ENCODE measurements at places on chromosomes 11 and 22.

DNA sequence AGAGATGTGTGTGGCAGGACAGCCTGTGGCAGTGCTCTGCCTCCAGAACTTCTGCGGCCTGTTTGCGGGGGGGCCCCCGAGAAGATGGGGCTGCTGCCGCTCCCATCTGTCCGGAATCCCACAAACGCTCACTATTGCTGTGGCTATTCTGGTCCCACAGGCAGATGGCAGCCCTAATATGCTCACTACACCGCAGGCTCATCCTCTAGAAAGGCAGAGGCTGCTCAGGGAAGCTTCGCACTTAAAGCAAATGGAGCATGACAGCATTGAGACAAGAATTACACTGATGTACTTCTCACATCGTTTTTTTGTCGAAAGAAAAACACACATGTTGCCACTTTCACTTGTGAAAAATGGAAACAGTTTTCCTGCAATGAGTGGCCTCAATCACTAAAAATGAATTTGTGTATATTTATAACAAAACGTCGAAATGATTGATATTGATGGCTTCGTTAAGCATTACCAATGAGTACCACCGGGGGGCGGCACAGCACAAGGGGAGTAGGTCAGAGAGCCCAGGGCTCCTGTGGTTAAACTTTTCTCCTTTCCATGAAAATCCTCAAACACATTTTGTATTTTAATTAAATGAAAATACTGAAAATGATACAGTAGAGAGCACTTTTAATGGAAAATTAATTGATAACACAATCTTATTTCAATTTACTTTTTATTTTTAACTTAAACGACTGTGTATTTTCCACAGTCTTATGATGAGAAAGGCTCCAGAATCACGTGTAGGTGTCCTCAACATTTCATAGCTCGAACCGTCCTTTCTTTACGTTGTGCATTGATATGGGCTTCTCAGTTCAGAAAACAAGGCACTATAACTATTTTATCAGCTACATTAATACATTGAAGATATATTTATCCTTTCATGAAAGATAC lies 69.1 kb downstream of the CTTN start:
- DNase-seq = peak; percentile 57

DNA sequence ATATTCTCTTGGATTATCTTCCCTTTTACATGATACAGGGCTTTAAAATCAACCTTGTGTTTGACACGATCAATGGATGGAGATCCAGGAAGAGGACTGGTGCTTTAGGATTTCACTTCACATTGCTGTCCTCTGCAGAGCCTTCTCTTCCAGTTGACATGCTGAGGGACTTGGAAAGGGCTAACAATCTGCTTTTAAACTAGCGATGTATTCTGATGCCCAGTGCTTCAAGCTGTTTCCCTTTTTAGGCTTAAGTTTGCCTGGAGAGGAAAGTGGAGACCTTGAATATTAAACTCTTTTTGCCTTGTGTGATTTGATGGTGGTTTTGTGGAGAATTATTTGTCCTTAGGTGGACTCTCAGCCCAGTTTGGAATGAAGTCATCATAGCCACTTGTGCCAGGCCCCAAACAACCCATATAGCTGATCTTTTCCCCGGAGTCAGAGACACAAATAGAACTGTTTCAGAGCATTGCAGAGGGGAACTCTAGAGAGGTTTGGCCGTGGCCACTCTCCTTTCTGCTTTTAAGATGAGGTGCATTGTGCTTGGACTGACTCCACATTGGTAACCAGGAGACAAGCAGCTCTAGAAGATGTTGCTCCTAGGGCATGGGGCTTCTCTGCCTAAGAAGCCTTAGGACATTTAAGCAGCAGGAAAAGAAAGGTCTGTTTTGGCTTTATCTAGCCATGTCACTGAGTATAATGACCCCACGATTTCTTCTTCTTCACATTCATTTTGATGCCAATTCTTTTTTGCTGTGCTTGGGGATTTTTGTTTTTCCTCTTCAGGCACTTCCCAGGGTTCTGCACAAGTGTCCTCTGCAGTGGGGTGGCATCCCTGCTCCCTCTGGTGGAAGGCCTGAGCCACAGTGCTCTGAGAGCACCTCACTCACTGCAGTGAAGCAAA lies 152.8 kb downstream of the NCAM1 start:
- no peak for DNase-seq

DNA sequence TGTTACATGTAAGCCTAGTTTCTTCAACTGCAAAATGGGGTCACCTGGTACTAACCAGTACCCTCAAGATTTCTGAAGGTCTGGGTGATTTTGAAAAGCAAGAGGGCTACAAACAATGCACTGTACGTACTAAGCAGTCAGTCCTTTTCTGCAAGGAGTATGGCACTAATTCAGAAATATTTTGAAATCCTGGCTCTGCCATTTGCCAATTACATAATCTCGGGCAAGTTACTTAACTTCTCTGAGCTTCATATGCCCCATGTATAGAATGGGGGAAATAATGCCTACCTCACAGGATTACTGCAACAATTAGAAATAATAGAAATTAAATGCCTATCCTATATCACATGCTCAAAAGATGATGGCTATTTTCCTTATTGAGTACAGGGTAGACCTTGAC lies 60.7 kb upstream of the CCDC89 start:
- DNase-seq = no peak

- peak; percentile 72 for DNase-seq
Observed at GRCh38 chr11:19979519-19979845, 180.8 kb downstream of the DBX1 start.

DNA sequence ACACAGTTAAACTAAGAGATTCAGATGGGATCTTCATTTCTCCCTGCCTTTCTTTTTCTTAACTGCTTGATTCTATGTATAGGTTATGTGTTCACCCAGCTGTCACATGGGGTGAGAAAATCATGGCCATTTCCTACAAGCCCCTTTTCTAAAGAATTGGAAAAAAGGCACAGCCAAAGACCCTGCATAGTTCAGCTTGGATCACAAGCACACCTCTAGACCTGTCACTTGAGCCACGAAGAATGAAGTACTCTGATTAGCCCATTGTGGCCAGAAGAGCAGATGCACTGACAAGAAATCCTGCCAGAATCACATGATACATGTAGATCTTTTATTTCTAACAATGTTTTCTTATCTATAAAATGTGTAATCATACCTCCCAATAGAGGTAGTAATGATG lies 69.7 kb downstream of the RAB38 start:
- DNase-seq = no peak

GRCh38 chr22:20652582-20652981 lies 121.3 kb upstream of the SERPIND1 start:
- DNase-seq = no peak

DNA sequence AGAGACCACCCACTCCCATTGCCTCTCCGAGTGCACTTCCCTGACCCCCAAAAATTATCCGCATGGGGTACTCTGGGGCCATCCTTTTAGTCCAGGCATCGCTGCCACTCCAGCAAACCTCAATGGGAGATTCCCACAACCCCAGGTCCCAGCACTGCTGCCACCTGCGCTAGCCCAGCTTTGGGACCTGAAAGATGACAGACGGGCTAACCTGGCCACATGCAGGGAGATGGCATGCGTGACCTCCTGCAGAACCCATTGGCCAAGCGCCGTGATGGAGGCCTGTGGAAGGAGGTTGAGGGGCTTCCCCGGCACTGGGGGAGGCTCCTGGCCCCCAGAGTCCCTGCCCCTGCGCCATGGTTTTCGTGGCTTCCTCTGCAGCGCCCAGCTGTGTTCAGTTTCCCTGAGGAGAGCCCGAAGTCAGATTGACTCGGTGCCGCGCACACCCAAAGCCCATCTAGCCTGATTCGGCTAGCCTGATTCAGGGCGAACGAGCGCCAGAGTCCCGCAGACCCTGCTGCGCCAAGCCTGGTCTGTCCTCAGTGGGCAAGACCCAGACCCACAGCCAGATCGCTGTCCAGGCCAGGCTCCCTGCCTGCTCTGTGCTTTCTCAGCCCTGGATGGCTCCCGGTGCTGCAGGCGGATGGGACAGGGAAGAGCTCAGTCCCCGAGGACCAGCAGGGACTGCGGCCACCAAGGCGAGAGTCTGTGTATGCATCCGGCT lies 751 bp upstream of the WNT7B start:
- no peak for DNase-seq

GRCh38 chr22:49871482-49871881 lies 17.8 kb downstream of the ZBED4 start:
- no peak for DNase-seq

DNA sequence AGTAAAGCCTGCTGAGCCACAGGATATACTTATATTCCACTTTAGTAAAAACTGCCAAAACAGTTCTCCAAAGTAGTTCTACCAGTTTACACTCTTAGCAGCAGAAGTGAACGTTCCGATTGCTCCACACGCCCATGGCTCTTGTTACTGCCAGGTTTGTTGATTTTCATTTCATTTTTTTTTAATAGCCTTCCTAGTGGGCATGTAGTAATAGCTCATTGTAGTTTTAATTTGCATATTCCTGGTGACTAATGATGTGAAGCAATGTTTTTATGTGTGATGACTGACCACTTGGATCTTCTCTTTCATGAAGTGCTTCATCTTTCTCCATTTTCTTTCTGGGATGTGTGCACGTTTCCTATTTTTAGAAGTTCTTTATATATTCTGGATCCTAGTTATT lies 4.8 kb upstream of the C11orf97 start:
- DNase-seq = no peak

- DNase-seq = no peak
Observed at GRCh38 chr11:116792144-116792868, 627 bp upstream of the APOA5 start.

- no peak for DNase-seq
Observed at GRCh38 chr11:7597620-7598019, 75.7 kb downstream of the CYB5R2 start.

GRCh38 chr22:23098230-23098705 lies 27.9 kb downstream of the GNAZ start:
- no peak for DNase-seq

DNA sequence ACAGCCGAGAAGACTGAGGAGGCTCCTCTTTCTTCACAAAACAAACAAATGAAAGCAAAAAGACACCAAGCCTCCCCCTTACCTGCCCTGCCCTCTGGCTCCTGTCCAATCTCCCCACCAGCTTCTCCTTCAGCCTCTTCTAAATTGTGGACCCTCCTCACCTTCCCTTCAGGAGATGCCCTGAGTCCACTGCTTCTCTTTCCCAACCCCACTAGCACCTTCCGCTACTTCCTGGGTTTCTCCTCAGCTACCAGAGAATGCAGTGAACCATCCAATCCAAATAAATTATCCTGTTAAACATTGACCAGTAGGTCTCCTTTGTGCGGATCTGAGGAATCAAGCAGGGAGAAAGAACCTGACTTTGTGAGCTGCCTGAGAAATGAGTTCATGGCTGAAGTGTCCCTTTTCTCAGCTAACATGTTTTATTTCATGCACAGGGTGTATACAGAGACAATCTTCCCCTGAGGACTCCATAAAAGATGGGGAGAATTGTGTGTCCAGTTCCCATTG lies 63.2 kb upstream of the VPREB1 start:
- DNase-seq = no peak

GRCh38 chr11:107999759-108000455 lies 8.8 kb upstream of the CUL5 start:
- DNase-seq = peak; percentile 74

DNA sequence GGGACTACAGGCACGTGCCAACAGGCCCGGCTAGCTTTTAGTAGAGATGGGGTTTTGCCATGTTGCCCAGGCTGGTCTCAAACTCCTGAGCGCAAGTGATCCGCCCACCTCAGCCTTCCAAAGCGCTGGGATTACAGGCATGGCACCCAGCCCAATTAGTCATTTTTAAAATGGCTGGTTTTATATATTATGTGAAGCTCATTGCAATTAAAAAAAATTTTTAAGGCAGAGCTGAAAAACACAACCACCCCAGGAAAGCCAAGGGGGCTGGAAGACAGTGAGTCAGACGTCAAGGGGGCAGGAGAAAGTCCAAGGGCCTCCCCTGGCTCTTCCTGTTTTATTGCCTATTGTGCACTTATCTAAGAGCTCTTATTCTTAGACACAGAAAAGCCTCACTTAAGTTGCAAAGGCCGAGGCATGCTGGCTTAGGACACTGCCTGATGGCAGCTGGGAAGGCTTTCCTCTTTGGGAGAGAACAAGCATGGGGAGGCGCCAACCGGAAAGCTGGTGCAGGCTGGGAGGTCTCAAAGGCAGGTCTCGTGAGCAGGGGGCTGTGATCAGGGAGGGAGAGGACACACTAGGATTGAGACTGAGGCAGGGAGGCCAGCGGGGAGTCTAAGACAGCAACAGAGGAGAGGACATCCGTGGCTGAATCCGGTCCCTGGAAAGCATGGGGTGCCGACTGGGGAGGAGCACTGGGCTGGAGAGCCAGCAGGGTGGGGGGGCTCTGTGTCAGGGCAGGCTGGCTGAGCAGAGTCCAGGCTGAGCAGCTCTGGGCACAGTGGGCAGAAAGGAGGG lies 11.1 kb upstream of the OSM start:
- DNase-seq = no peak

GRCh38 chr11:76857781-76858410 lies 2.8 kb upstream of the ACER3 start:
- DNase-seq = no peak
